ENCODE measurements at places on chromosomes 3 and 15.

- DNase-seq = no peak
These were observed 4.8 kb downstream of the PAQR9 start for GRCh38 chr3:142958707-142959106.

DNA sequence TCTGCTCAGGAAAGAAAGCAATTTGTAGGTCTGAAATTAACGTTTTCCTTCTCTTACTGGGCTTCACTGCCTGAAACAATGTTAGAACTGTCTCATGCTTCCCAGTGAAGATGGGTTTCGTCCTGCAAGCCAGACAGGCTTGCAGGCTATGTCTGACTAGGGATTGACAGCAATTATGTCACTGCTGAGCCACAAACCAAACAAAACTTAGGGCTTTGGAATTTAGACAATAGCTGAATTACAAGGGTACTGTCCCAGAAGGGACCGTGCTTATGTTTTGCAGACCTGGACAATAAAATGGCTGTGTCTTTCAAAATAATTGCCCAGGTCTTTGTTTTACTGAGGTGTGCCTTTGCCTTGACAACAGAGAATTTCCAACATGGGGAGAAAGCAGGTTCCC, 46.3 kb upstream of the CCDC80 start:
- no peak for DNase-seq

- DNase-seq = no peak
These were observed 31.2 kb downstream of the SPATA12 start for GRCh38 chr3:57091521-57092273.

- no peak for DNase-seq
These were observed 157.5 kb downstream of the MEGF11 start for GRCh38 chr15:66095871-66096687.

- DNase-seq = no peak
These were observed 62.4 kb upstream of the P3H2 start for GRCh38 chr3:190183121-190183520.

GRCh38 chr3:95797081-95797480, 1017.3 kb upstream of the EPHA6 start:
- DNase-seq = no peak

DNA sequence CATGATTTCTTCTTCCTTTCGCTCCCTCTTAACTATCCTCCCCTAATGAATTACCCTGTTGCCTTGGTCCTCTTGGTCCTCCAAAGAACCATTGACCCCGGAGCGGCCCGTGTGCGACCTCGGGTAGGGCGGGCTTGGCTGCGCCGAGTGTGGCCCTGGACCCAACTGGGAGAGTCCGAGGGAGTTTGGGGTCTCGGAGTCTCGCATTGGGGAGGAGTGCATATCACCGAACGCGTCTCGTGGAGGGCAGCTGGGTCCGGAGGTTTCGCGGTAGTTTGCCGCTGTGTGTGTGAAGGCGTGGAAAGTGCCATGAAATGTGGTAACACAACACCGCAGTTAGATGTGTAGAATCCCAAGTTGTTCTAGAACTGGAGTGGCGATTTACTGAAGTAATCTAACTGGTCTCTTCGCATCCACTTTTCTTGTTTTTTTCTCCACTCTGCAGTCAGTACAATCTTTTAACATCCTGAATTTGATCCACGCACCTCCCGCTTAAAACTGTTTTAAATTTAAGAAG, 363 bp downstream of the GTF2E1 start:
- no peak for DNase-seq

DNA sequence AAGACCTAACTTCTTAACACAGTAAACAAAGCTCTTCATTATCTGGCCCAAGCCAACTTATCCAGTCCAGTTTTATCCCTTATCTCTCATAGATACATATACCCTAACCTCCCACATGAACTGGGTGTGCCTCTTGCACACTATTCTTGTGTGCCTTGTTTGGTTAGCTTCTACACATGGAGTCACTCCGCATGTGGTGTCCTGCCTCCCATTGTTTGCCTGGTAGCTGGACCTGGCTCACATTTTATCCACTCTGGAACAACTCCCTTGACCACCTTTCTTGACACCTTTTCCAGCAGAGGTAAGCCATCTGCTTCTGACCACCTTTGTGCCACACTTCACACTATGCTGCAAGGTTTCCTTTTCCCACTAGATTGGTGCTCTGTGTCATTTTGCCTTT, 15.2 kb downstream of the TIPARP start:
- DNase-seq = no peak

DNA sequence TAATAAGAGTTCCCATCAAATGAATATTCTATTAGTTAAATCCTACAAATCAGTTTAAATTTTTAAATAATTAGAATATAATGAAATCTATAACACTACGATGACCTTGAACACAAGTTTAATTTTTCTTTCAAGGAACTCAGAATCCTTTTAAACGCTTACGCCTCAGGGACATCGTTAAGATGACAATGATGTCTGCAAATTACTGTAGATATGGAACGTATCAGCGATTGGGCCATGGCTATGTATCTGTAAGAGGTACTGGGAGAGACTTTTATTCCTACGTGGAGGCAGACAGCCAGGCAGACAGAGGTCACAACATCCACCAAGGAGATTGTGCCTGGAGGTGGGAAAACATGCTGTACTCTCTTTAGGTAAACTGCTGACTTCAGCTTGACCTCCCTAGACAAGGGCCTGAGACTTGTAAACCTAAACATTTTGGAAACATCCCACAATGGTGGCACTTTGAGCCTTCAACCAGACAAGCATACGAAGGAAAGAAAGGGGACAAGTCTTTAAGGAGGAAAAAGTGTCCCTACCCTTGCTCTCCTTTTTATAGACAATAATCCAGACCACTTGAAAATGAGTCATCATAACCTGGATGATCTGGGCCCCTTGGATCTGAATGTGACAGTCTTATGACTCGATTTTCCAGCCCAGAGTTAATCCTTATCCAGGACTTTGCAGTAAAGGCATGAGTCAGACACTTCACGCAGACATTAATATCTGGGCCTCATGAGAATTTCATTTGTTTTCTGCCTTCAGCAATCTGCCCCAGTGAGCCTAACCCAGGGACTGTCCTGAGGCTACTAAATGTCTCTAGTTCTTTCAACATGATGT, 6.8 kb upstream of the LDHAL6B start:
- no peak for DNase-seq

- DNase-seq = no peak
These were observed 97.3 kb upstream of the THRB start for GRCh38 chr3:24591661-24592555.

- no peak for DNase-seq
These were observed 138.3 kb upstream of the ROBO1 start for GRCh38 chr3:79906106-79906505.

GRCh38 chr3:21747376-21747775, 3.6 kb downstream of the ZNF385D start:
- no peak for DNase-seq

DNA sequence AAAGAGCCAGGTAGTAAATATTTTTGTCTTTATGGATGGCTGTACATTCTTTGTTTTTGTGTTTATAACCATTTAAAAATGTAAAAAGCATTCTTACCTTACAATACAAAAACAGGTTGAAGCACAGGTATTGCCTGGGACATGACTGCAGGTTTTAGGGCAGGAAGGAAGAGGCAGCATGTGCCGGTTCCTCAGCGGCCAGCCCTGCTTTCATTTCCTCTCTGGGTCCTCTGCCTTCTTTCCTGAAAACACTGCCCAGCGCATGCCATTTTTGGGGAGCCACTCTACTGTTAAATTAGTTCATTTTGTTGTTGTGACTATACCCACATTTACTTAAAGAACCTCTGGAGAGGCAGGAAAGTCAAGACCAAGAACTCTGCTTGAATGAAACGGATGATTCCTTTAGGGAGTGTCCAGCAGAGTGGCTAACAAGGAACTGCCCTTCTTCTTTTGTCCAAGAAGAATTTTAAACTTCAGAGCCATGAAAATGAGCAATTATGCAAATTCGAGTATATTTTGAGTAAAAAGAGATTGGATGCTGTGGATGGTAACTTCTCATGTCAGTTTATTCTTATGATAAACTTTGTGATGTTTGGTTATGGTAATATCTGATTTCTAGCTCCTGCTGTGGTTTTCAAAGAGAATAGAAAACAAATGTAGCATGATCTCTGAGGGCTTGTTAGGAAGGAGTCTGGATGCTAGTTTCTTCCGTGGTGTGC, 52.7 kb downstream of the SACM1L start:
- no peak for DNase-seq

DNA sequence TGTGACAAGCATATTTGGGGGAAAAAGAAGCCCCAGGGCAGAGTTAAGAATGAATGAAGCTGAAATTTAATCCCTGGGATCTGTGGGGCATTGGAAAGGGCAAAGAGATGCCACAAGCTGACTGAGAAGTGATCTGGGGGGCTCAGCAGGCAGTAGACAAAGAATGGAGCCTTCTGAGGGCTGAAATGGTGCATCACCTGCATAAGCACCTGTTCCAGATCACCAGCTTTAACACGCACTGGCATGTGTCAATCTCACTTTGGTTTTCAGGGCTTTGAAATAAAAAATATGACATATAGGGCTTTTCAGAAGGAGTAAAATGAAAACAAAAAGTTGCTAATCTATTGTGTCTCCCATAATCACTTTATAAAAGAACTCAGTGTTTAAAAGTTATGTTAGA, 210.8 kb upstream of the ARHGEF26 start:
- DNase-seq = no peak

- no peak for DNase-seq
These were observed 25.6 kb downstream of the TMEM207 start for GRCh38 chr3:190424108-190424477.

DNA sequence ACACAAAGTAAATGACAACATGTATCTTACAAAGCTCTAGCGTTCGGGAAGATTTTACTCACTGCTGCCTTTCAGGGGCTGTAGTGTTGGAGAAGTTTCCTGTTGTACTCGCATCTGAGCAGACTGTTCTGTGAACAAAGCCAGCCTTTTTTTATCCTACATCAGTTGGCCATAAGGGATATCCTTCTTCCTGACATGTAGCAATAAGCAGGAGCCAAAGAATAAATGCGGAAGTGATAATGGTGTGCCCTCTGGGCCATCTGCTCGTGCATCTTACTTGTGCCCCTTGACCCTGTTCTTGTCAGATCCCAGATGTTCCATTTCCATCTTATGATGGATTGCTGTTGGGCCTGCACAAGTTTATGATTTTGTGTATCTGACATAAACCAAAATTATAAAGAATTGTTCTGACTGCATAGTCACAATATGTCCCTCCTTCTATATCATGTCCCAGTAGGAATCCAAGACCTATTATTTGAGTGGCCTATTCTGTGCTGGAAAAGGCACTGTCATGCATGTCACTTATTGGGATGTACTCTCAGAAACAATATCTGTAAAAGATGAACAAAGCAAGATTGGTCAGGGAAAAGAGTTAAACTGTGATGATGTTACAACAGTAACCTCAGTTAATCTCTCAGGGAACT, 631.3 kb downstream of the NSUN3 start:
- DNase-seq = no peak

DNA sequence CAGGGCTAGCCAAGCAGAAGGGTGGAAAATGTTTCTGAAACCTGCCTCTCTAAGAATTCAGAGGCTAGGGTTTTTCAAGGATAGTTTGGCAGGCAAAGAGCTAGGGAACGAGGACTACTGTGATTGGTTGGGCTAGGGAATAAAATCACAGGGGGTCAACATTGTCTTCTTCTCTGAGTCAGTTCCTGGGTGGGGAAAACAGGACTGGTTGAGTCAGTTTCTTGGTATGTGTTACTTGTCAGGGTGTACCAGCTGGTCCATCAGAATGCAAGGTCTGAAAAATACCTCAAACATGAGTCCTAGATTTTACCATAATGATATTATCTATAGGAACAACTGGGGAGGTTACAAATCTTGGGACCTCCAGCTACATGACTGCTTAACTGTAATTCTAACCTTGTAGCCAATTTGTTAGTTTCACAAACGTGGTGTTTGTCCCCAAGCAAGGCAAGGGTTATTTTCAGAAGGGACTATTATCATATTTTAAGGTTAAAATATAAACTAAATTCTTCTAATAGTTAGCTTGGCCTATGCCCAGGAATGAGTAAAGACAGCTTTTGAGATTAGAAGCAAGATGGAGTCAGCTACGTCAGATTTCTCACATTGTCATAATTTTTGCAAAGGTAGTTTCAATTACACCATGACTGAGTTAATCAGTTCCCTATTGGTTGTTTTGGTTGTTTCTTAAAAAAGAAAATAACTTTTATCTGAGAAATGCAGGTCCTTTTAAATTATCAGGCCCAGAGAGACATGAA, 231.5 kb downstream of the ALCAM start:
- DNase-seq = no peak

DNA sequence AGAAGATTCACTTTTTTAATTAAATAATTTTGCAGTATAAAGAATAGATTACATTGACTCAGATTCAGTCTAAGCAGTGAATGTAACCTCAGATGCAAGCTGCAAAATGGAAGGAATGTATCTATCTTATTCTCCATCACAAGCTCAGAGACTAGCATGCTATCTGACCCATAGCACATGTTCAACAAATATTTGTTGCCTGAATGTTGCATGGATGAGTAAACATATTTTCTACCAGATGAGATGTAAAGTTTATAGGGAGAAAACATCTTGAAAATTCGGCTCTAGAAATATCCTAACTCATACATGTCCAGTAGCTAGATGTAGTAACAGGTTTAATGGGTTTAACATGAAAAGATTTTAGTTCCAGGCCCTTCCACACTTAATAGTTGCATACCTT, 234.2 kb downstream of the MECOM start:
- no peak for DNase-seq

DNA sequence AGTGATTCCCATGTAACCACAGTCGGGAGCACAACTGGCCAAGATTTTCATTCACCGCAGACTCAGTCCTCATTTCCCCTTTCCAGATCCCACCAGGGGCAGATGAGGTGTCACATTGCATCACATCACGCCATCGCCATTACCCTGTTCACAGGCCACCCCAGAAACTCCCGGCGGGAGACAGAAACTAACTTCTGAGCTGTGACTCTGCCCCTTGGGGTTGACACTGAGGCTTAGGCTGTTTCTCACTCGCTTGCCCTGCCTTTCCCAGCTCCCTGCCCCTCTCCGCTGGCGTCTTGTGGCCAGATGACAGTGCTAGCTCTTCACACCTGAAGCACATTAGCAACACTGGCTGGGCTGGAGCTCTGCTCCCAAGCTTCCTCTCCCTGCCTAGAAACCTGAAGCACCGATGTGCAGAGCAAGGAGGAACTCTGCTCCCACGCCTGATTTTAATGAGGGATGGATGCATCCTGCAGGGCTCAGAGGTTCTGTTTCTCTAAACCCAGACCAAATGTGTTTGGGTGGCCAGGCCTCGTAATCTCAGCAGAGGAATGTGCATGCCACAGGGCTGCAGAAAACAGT, 88.8 kb upstream of the CTDSPL start:
- no peak for DNase-seq

- DNase-seq = no peak
These were observed 86.5 kb downstream of the MB21D2 start for GRCh38 chr3:192831111-192831644.

DNA sequence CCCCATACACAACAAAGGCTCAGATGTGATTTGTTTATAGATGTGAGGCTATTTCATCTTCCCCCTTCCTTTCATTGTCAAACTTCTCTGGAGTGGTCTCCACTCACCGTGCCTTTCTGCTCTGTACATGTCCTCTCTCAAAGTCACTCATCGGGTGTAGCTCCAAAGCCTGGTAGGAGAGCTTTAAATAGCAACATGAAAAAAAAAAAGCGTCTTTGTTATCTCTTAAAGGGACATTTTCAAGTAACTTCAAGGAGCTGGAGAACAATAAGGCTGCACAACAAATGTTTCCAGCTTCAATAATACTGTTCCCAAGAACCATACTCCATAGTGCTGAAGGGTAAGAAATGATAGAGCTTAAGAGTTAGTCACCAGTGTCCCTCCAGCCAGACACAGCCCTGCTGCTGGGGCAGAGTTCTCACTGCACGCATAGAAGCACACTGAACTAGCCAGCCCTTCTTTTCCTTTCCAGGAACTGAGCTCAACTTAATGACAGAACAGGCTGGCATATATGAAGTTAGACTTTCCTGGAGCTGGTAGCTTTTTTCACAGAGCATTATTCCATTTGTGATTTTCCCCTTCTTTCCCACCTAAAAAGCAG, 8.1 kb downstream of the FBXO40 start:
- DNase-seq = no peak
